Esophagus mucosa (tissue), 1 donor: ENCODE measurements at places on chromosomes 5 and 9. TPM values are rescaled to one million over a fixed set of nuclear protein-coding genes. Genes with fewer than 3 reads are reported as not detected.

STOML2 gene
- total RNA-seq, result 126 TPM

HAVCR2 gene
- 0.88 TPM for total RNA-seq

GDA gene
- 0.52 TPM for total RNA-seq

GZMA gene
- total RNA-seq, result 0.36 TPM

FCN2 gene
- total RNA-seq, result 0.16 TPM

ORM2 gene
- 0.36 TPM for total RNA-seq

PPP3R2 gene
- not detected for total RNA-seq

SPINK14 gene
- total RNA-seq, result not detected

RELL2 gene
- 4.5 TPM for total RNA-seq

PTPRD gene
- total RNA-seq, result 8.7 TPM

CCNJL gene
- total RNA-seq, result 2.6 TPM

IPO11 gene
- total RNA-seq, result 30.2 TPM

RNF180 gene
- 2.8 TPM for total RNA-seq

ADAM19 gene
- 2.2 TPM for total RNA-seq

PCDHGB6 gene
- 3.0 TPM for total RNA-seq

ADRB2 gene
- total RNA-seq, result 2.8 TPM

TIMD4 gene
- total RNA-seq, result 0.20 TPM

SKP1 gene
- total RNA-seq, result 206 TPM

ARHGEF28 gene
- 7.8 TPM for total RNA-seq

CLIC3 gene
- 154 TPM for total RNA-seq

KCNV2 gene
- total RNA-seq, result not detected

ZBED3 gene
- total RNA-seq, result 3.6 TPM

COL27A1 gene
- 13.6 TPM for total RNA-seq

WDR55 gene
- total RNA-seq, result 19.7 TPM

TRAF1 gene
- total RNA-seq, result 1.2 TPM

SLC27A6 gene
- total RNA-seq, result 1.8 TPM

PRDM9 gene
- not detected for total RNA-seq

GABRA1 gene
- not detected for total RNA-seq

LRRC19 gene
- total RNA-seq, result 0.08 TPM

DNLZ gene
- total RNA-seq, result 12.1 TPM

KIF20A gene
- 21.2 TPM for total RNA-seq

SPATA31D4 gene
- not detected for total RNA-seq

SLCO4C1 gene
- not detected for total RNA-seq

FSD1L gene
- 2.3 TPM for total RNA-seq

SMIM33 gene
- not detected for total RNA-seq

PCDHGB4 gene
- 2.8 TPM for total RNA-seq

ERAP2 gene
- total RNA-seq, result 1.3 TPM

ARAP3 gene
- total RNA-seq, result 3.3 TPM

CENPH gene
- total RNA-seq, result 9.8 TPM

NUTM2G gene
- not detected for total RNA-seq

SPATA31E1 gene
- total RNA-seq, result not detected

TPPP gene
- 3.3 TPM for total RNA-seq

CXCL14 gene
- 179 TPM for total RNA-seq

FOXD4L5 gene
- not detected for total RNA-seq

SCGB3A2 gene
- total RNA-seq, result not detected

ANKRD34B gene
- total RNA-seq, result not detected

DRD1 gene
- total RNA-seq, result not detected

SLC1A3 gene
- 14.7 TPM for total RNA-seq

CDX1 gene
- total RNA-seq, result not detected

PDGFRB gene
- total RNA-seq, result 11.5 TPM

TNFSF8 gene
- 0.20 TPM for total RNA-seq

GNA14 gene
- 0.60 TPM for total RNA-seq

UBE2D2 gene
- total RNA-seq, result 119 TPM

EGFLAM gene
- total RNA-seq, result 0.68 TPM

PIK3R1 gene
- total RNA-seq, result 26.9 TPM

PCDHGB2 gene
- 1.2 TPM for total RNA-seq

GAPT gene
- 0.40 TPM for total RNA-seq

EIF4EBP3 gene
- 20.7 TPM for total RNA-seq

TMEM252 gene
- total RNA-seq, result not detected

TMEM215 gene
- not detected for total RNA-seq
